DMS 273 treated with DMSO at 0.1 percent for 48 hours (cell line): ENCODE measurements at places on chromosomes 6 and 20.

DNA sequence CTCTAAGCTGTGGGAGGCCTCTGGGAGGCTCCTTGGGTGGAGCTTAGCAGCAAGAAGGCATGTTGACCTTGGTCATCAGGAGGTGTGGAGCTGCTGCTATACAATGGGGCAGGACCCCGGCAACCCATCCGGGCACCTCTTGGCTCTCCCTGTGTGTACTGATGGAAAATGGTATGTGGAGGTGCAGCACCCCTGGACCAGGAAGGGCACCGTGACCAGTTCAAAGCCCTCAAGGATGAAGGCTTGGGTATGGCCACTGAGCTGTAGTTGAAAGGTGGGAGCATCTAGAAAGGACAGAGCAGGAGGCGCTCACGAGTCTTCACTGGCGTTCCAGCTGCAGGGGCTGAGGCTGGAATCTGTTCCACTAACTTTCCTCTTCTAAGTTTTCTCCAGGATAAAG is 6.7 kb upstream of the IRF4 start:
- DNase-seq = no peak

GRCh38 chr6:52526634-52527033 is 50.2 kb downstream of the TRAM2 start:
- DNase-seq = no peak

- no peak for DNase-seq
These were observed 261.5 kb downstream of the TAF4 start for GRCh38 chr20:61803915-61804751.

DNA sequence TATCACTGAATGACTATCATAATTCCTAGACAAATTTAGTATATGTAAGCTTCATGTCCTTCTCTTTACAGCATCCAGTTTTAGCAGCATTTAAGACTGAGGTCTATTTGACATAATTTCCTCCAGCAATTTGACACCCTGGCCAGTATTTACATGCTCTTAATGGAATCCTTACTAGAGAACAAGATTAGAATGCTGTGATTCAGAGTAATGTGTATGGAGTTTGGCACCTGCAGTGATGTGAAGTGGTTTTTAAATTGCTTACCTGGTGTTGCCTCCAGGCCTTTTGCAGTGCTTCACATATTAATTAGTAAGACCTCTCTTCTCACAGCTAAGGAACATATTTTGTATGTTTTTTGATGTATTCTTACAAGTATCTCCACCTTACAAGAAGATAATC is 9.8 kb downstream of the NKX2-4 start:
- no peak for DNase-seq

DNA sequence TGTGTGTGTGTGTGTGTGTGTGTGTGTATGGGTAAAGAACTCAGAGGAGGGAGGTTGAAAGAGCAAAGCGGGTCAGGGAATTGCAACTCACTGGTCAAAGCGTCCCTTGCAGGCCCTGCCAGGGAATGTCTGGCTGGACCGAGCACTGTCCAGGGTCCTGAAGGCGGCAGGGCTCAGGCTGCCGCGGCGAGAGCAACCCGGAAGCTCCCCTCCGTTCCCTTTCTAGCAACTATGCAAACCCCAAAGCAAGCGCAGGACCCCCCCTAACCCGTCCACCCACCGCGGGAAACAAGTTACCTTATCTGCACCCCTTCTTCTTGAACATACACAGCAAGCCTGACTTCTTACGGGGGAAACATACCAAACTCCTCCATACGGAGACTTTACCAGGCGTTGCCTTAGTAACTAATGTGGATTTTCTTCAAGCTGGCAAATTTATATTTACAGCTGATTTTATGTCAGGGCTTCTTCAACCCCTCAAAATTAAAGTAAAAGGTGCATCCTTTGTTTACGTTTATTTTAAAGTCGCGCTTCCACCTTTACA is 538 bp upstream of the GRM1 start:
- DNase-seq = no peak

GRCh38 chr20:37298190-37298939 is 8.9 kb downstream of the MANBAL start:
- no peak for DNase-seq

DNA sequence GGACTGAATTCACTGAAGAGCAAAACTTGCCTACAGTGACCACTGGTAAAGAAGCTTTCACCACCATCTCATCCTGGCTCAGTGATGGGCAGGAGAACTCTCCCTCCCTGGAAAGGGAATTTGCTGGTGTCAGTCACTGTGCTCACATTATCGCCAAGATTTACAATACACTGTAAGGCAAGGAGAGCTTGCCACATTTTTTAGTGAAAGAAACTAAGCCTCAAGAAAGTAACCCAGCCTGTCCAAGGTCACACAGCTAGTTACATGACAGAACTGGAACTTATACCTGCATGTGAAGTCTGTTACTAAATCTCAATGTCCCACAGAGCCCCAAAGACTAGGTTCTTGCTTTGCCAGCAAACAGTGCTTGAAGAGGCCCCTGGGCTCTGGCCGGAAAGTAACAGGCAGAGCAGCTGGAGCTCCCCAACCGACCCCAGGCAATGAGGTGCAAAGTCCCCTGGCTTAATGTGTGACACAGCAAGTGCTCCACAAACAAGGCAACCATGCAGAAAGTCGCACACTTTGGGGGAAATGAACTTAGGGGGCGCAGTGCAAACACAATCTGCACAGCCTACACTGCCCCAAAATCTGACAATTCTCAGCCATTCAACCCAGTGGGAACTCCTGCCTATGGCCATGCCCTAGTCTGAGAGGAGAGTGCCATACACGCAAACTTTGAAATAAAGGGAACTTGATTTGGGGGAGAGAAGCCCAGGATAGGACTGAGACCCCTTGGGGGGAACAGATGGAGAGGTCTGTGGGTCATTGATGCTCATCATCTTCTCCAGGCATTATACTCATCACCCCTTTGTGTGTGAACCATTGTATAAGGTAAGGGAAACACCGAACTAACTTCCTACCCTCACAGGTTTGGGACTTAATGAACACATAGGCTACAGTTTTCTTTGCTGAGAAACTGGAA is 1.9 kb downstream of the BCL2L1 start:
- DNase-seq = no peak

- DNase-seq = no peak
These were observed 177.2 kb upstream of the DTNBP1 start for GRCh38 chr6:15839969-15840541.

DNA sequence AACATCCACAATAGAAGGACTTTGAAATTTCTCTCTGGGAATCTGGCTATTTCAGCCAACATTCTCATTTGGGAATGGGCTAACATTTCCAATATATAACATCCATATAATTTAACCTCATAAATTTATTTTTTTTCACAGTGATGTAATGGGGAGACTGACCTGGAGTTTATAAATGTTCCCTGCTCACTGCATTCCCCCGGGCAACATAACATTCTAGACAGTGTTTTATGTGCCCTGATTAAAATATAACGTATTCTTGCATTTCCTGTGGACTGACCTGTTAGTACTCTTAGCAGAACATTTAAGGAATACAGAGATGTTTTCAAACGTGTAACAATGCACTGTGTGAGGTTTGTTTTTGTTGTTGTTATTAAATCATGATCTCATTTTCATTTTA is 20.9 kb downstream of the TSHZ2 start:
- no peak for DNase-seq

DNA sequence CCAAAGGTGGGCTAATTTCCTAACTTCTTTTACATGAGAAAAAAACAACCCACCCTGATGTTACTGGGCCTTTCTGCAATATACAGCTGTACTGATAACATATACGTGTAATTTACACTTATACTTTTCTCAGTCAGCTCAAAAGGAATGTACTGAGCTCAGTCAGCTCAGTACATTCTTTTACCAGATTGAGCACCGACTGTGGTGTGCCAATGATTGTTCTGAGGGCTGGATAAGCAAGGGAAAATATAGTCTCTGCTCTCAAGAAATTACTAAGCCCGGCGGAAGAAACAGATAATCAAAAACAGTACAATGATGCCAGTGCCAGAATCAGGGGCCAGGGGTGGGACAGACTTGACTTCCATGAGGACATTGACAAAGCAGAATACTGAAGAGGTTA is 10.0 kb upstream of the BLOC1S5 start:
- DNase-seq = no peak
